ENCODE measurements at places on chromosomes 2 and 18.
A peak's percentile ranks its signal among the peaks of the same experiment; 100 is the strongest.

DNA sequence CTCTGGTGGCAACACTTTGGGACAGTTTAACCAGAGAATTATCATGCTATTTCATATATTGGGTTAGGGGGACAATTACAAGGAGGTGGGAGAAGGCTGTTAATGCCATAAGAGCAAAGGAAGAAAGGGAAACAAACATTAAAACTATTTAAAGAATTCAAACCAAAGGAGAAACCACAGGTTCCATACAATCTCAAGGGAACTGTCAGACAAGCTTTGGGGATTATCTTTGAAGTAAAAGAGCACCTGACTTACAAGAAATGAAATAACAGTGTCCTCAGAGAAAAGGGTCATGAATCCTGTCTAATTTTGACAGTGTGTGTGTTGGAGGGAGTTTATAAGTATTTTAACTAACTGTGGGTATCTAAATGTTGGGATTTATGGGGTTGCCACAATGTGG is 44.4 kb downstream of the CERS6 start:
- peak; percentile 61 for DNase-seq

GRCh38 chr2:53021292-53021691 is 746.3 kb upstream of the CHAC2 start:
- DNase-seq, result no peak

DNA sequence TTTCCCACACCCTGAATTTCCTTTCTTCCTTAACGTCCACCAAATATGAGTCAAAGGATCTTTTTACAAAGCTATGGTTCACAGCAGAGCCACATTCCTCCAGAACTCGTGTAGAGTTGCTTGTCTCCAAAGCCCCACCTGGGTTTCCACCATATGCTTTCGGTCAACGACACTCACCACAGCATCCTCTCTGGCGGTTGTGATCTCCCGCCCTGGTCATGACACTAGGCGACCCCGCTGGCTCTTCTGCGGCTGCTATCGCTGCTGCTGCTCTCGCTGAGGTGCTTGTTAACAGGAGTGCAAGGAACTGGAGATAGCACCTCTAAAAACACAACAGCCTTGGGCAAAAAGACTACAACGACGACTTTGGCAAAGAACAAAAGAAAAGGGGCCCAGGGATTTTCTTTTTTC is 340 bp downstream of the SLC40A1 start:
- peak; percentile 72 for DNase-seq

GRCh38 chr18:56770873-56771272 is 119.7 kb downstream of the WDR7 start:
- no peak for DNase-seq

DNA sequence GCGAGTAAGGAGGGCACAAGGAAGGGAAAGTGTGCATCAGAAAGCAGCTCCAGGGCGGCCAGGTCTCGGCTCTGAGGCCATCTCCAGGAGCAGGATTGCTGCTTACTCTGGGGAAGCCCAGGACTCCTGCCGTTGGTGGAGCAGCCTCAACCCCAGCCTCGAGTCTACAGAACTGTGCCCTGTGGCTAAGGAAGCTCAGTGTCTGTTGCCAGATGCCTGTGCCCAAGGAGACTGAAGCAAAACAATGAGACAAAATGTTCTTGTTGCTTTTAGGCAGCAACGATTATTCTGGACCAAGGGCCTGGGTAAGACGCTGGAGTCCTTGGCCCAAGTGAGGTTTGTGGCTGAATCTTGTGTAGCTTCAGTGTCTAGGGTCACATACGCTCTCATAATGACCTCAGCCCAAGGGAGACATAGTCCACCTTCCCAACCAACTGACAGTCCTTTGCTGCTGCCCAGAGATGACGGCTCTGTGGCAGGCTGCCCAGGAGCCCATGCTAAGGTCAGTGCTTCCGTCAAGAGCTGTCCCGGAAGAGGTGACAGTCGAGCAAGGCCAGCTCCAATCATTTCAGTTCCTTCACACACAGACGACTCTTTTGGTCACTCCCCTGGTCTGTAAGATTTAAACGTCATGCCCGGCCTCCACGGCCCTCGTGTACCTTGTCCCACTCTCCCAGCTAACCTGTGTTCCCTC is 223.8 kb downstream of the TTC32 start:
- no peak for DNase-seq

DNA sequence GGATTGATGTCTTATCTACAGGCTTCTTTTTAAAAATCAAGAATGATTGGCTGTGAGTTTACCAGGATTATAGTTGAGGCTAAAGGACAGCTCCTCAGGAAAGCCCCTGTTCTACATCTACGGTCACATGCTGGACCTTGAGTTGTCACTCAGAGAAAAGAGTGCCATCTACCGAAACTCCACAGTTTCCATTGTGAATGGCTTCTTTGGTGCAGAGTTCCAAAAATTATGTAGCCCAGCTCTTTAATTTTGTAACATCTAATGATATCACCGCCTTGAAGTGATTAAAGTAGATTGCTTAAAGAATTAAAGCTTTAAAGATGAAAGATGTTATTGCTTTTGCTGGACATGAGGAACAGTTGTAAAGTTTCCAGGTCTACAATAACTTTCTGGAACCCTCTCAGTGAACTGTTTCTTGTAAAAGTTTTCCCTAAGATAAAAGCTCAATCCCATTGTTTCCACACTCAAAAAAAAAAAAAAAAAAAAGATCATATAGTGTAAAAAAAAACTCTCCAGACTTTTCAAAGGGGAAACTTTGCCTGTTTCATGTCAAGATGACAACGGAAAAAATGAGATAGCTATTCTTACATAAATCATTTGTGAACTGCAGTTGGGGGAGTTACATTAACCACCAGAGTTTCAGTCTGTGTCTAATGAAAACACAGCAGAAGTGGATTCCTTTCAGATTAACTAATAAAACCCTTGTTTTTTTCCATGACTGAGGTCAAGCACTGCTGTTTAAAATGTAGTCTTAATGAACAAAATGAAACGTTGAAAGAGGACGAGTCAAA is 4.3 kb downstream of the COL3A1 start:
- peak; percentile 55 for DNase-seq

DNA sequence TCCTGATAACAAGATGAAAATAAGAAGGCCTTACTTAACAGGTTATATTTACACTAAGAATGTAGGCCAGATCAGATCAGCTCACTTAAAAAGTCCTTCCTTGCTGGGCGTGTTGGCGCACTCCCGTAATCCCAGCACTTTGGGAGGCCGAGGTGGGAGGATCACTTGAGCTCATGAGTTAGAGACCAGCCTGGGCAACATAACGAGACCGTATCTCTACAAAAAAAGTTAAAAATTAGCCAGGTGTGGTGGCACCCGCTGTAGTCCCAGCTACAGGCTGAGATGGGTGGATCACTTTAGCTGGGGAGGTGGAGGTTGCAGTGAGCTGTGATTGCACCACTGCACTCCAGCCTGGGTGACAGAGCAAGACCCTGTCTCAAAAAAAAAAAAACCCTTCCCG is 53.2 kb upstream of the SOS1 start:
- DNase-seq, result no peak

GRCh38 chr2:153872311-153873051 is 759 bp downstream of the GALNT13 start:
- DNase-seq, result peak; percentile 25

- DNase-seq, result peak; percentile 63
These were observed 776 bp downstream of the EMILIN2 start for GRCh38 chr18:2847317-2848246.

- no peak for DNase-seq
These were observed 42.4 kb downstream of the LMAN2L start for GRCh38 chr2:96697476-96697875.

- DNase-seq, result no peak
These were observed 2.9 kb upstream of the PTPN4 start for GRCh38 chr2:119756837-119757236.

DNA sequence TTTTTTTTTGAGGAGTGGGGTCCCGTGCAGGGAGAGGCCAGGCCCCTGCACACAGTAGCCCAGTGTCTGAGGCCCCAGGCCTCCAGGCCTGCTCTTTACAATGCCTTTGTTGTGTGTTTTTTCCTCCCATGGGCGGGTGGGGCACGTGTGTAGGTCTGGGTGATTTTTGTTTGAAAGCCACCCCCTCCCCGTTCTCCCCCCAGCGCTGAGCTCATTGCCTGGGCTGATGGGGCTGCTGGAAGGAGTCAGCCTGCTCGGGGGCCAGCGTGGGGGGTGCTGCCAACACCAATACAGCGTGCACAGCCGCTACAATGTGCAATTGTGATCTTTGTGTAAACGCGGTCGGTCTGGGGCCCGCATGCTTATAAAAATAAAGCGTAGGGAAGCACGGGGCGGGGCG is 142.7 kb downstream of the DYSF start:
- DNase-seq, result no peak

DNA sequence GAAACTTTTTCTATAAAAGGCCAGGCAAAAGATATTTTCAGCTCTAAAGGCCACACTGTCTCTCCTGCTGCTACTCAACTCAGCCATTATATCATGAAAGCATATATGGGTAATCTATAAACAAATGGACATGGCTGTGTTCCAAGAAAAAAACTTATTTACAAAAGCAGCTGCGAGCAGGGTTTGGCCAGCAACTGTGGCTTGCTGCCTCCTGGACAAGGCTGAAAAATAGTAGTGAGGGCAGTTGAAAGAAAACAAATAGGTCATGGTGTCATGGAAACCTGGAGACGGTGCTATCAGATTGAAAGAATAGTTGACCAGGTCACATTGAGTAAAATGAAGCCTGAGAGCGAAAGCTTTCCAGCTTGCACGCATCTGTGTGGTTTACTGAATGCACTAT is 89.2 kb upstream of the LRATD1 start:
- no peak for DNase-seq

DNA sequence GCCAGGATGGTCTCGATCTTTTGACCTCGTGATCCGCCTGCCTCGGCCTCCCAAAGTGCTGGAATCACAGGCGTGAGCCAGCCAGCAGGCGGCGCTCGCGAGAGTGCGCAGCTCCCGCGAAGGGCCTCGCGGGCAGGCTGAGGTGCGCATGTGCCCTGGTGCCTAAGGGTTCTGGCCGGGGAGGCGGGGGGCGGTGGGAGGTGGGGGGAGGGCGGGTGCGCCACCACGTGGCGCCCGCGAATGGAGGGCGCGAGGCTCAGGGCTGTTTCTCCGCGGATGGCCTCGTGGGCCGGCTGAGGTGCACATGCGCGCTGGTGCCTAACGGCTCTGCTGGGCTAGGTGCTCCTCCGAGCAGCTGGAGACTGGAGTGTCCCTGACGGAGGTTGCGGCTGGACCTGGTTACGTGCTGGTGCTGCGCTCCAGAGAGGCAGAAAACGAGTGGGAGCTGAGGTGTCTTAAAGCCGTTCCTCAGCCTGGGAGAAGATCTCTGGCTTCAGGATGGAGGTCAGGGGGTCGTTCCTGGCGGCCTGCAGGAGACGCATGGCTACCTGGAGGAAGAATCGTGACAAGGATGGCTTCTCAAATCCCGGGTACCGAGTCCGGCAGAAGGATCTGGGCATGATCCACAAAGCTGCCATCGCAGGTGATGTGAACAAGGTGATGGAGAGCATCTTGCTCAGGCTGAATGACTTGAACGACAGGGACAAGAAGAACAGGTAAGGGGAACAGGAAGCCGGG is at the start of gene ANKRD62:
ANKRD62 (plus strand) TSS at position 324 of the 738 bp plus-strand sequence; CDS start at position 499, 175 bp downstream.
- peak; percentile 21 for DNase-seq

GRCh38 chr2:30994227-30995056 is 143.8 kb downstream of the GALNT14 start:
- DNase-seq, result no peak

DNA sequence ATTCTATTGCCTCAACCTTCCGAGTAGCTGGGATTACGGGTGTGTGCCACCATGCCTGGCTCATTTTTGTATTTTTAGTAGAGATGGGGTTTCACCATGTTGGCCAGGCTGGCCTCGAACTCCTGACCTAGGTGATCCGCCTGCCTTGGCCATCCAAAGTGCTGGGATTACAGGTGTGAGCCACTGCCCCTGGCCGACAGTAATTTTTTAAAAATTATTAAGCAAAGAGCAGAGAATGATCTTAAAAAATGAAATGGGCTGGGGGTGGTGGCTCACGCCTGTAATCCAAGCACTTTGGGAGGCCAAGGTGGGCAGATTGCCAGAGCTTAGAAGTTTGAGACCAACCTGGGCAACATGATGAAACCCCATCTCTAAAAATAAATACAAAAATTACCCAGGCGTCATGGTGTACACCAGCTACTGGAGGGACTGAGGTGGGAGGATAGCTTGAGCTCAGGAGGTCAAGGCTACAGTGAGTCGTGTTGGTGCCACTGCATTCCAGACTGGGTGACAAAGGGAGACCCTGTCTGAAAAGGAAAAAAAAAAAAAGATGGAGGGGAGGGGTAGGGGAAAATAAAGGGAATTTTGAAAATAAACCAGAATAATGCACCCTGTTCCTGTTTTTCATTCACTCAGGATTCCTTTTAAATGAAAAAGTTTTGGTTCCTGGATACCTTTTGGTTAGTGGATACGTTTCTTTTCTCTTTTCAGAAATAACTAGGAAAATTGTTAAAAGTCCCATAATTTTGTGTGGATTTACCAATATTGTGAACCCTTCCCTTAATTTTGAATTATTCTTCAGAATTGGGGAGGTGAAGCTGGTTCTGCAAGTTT is 33.9 kb downstream of the MAP4K4 start:
- DNase-seq, result no peak
